ENCODE measurements at places on chromosomes 2 and 18.

GRCh38 chr2:112243233-112243632 lies 11.6 kb downstream of the ZC3H8 start:
- no peak for DNase-seq

DNA sequence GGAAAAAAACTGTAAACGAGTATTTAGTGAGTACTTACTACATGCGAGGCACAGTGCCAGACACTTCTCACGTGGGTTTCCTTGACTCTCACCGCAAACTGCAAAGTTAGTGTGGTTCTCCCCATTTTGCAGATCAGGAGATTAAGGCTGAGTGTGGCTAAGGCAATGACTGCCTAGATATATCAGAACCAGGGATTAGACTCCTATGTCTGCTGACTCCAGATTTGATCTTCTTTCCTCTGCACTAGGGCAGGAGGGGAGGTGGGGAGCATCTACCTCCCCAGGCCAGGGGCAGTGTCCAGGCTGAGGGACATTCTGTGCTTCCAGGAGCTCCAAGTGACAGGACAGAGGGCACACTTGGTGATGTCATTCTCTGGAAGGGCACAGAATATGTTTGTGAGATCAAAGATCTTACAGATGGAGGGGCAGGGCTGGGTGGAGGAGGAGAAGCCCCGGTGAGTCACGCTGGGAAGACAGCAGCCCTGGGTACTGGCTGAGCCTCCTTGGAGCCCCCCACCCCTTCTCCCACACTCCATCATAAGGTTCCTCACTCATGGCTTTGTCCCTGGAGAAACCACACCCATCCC lies 92.4 kb downstream of the RHOB start:
- no peak for DNase-seq

DNA sequence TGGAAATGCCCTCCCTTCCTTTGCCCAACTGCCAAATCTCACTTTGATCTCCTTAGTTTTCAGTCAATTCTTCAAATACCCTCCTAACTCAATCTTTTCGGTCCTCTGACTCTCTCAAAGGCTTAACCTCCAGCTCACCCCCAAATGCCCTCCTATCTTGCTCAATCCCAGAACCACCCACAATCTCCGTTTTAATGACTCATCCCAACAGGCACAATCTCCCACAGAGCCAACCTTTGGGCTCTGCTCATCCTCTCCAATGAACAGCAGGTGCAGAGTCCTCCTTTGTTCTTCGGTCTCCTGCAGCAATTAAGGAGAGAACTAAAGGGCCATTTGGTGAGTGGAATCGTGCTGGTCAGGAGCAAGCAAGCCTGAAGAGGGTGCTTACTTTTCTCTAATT lies 366.1 kb upstream of the CRIM1 start:
- no peak for DNase-seq

DNA sequence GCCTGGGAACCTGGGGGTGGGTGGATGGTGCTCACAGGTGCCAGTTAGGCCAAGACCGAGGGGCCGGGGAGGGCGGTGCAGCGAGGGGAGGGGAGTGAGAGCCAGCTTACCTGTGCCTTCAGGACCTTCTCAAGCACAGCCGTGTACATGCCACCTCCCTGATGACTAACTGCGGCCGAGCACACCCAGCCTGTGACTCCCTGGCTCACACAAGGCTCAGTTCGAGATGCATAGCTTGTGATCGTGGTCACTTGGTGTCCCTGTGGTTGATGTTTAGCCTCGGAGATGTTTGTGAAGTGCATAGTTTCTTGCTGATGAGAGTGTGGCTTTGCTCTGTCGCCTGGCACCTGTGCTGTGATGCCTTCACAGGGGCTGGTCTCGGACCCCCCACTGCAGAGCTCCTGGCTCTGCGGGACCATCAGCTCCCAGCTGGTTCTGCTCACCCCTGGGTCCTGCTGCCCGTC lies 84.5 kb upstream of the ODC1 start:
- no peak for DNase-seq

DNA sequence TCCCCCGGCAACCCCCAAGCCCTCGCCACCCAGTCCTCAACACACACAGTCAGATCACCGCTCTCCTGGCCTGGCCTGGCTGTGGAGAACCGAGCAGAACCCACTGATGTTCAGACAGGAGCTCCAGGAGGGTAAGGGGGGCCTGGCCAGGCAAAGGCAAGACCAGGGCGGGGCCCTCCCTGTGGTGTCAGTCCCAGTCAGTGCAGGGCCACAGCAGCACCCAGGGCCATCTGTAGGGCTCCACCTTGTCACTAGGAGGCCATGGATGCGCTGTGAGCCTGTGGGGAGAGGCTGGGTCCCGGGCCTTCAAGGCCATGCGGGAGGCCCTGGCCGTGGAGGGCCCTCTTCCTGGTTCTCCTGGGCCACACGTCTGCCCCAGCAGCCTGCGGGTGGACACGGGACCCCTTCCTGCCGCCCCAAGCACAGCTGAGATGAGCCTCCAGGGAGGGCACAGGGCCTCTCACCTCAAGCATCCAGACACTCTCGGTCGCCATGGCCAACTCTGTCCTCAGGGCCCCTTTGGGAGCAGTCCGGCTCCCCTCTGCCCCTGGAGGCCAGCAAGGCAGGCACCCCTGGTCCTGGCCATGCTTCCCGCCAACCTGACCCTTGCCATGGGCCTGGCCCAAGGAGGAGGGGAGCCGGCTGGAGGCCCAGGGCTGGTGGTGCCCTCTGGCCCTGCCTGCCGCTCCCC lies 2.0 kb downstream of the ANO7 start:
- DNase-seq: no peak

DNA sequence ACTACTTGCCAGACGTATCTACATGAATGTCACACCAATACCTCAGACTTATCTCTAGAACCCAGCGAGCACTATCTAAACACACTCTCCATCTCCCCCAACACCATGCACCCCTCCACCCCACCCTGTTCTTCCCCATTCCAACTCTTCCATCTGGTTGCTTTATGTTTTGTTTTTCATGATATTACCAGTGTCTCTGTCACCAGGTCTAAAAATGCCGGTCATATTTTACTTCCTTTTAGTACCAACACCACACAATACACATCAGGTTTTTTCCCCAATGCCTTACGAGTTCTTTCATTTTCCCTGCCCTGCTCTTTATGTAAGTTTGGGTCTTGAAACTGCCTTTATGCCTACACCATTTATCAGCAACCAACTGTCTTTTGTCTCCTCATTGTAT lies 10.2 kb upstream of the ITGA4 start:
- no peak for DNase-seq

GRCh38 chr18:41713969-41714825 lies 240.8 kb upstream of the PIK3C3 start:
- DNase-seq: no peak

- DNase-seq: no peak
These were observed 758.0 kb upstream of the NRXN1 start for GRCh38 chr2:51789918-51790317.

GRCh38 chr2:158191076-158191895 lies 89.6 kb downstream of the UPP2 start:
- no peak for DNase-seq

DNA sequence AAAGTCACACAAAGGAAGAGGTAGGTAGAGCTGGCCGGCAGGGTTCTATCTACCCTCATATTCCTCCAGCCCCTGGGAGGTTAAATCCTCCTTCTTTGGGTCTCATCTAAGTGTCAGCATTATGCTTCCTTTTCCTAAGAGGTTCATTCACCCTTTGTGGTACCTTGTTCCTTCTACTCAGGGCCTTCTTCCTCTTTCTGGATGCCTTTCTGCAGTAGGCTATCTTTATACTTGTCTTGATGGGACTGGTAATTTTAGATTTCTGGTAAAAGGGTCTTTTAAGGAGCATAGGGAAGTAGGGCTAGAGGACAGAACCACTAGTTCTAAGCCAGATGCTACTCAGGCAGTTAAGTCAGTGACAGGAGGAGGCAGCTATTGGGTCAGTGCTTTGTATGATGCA lies 13.7 kb upstream of the TNP1 start:
- DNase-seq: no peak

GRCh38 chr2:238652771-238653157 lies 195.1 kb upstream of the TWIST2 start:
- DNase-seq: no peak

DNA sequence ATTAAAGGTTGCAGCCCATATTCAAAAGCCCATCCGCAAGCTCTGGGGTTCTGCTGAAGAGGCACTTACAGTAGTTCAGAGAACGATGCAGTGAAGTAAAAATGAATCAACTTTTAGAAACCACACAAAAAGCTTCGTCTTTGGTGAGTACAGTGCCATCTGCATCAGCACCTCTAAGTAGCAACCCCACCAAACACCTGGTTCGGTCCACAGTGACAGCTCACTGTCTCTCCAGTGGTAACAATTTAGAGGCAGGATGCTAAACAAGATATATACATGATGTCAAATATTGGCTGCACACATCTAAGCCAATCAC lies 275.4 kb upstream of the TCF4 start:
- DNase-seq: no peak

DNA sequence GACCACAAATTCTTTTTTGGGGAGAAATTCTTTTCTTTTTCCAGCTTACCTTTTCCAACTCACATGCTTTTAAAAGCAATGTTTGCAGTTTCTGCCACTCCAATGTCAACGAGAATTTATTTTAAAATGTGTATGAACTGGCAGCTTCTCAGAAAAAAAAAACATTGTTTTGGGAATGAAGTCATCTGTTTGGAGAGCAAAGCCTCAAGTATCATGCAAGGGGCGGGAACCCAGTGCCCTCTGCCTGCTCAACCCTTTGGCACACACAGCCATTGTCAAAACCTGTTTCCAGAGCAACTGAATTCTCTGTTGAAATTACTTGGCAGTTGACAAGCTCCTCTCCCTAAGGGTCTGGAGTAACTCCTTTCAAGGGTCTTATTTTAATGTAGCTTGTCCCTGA lies 128.5 kb downstream of the QPCT start:
- DNase-seq: no peak

DNA sequence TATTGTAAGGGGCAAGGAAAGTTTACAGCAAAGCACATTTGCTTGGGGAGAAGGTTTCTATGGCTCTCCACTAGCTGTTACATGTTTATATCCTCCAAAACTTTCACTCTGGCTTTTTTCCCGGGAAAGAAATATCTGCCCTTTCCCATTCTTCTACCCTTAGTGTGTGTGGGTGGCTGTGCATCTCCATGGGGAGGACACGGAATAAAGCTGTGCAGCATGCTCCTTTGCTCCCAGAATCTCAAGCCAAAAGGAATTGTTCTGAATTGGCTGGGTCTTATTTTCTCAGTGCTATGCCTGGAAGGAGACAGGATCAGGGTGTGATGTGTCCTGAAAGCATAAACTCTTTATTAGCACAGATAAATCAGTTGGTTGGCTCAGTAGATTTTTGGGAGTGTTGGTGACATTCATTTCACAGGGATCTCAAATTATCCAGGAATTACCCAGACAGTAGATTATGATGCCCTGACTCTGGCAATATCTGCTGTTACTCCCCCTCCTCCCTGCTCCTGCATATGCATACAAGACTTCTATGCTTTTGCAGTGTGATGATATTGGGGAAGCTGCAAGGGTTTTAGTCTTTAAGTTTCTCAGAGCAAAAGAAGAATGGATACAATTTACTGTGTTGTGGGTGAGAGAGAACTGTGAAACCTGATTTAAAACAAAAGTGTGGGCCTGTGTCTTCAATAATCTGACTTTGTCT lies 63.1 kb downstream of the PARD3B start:
- DNase-seq: no peak

GRCh38 chr2:18445433-18446320 lies 114.8 kb downstream of the RDH14 start:
- peak; percentile 18 for DNase-seq

- no peak for DNase-seq
These were observed 316.5 kb downstream of the MBD2 start for GRCh38 chr18:53907921-53908320.

DNA sequence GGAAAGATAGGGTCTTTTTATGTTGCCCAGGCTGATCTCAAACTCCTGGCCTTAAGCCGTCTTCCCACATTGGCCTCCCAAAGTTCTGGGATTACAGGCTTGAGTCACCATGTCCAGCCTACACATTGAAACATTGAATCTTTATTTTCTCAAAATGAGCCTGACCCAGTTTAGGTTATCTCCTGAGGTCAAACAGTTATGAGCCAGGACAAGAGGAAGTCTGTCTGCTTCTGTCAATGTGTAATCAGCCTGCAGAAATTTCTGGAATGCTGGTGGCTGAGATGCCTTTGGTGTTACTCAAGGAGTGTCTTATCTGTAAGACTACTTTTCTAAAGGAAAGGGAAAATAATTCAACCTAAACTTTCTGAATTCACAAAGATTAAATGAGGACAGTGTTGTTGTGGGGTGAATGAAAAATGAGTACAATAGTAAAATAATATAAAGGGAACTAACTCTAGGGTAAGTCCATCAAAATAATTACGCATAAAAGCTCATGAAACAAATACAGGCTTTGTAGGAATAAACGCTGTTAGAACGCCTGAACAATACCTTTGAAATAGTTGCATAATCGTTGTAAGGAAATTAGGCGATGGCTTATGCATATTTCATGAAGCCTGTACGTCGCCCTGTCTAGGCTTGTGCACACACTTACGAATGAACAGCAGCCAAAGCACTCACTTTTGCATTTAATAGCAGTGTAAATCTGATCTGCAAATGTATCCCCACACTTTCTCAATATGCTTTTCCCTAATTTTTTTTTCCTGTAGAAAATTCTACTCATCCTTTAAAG lies 260.8 kb downstream of the RDH14 start:
- no peak for DNase-seq

DNA sequence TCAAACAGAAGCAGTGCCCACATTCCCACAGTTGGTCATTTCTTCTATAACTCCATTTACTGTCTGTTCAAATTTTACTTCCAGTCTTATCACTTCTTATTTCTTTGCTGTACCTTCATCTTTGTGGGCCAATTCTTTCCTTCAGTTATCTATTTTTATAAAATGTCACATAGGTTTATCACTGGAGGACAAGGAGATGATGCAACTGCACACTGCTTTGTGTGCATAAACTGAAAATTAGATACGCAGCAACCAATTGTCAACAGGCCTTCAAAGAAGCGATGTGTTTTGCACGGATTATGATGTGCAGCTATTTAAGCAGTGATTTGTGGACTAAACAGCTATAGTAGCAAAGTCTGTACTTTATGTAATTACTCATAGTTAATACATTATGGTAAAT lies 726.8 kb upstream of the GCFC2 start:
- no peak for DNase-seq

DNA sequence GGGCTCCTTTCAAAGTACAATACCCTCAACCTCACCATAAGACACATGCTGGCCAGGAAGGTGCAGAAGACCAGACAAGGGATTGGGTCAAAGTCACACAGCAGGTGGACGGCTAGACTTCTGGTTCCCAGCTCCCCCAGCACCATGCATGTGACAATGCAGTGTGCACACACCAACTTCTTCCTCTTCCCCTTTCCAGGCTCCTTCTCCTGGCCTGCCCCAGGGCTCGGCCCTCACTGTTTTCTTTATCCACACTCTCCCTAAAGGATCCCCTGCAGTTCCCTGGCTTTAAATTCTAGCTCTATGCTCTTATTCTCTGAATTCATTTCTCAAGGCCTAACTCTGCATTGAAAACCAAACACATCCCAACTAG lies 82.3 kb downstream of the LOXHD1 start:
- no peak for DNase-seq

GRCh38 chr2:9681427-9681817 lies 50.6 kb upstream of the YWHAQ start:
- DNase-seq: no peak

Data from thoracic aorta (tissue), 2 donors.